Posterior cingulate gyrus (tissue), 11 donors: ENCODE measurements at places on chromosomes 7 and 10.

DNA sequence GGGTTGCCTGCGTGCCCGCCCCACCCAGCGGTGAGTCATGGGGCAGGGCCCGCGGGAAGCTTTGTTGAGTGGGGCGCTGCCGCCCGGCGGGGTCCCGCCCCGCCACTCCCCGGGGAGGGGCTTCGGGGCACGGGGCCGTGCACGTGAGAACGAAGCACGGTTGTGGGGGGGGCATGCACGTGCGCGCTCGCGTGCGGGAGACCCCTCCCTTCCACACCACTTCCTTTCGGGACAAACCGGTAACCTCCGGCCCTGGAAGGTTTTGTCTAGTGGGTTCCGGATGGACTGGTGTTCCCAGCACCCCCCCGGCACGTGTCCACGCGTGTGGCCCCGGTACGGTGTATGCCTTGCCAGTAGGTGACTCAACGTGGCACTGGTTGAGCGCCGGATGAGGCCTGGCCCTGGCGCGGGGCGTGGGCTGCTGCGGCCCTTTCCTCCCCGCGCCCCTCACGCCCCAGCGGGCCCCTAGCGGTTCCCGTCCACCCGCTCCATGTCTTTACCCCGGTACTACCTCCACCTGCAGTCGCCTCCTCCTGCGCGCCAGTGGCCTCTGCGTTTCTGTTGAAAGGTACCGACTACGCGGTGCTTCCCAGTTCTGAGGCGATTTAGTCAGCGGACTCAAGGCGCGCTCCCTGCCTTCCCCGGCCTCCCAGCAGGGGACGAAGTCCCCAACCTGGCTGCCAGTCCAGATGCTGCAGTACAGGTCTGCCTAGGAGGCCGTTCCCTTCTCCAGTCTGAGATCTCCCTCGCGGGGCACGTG, 3.1 kb downstream of the ADIRF start:
- DNase-seq: peak; percentile 39

GRCh38 chr7:45328403-45328981, 170.9 kb downstream of the RAMP3 start:
- DNase-seq: no peak

DNA sequence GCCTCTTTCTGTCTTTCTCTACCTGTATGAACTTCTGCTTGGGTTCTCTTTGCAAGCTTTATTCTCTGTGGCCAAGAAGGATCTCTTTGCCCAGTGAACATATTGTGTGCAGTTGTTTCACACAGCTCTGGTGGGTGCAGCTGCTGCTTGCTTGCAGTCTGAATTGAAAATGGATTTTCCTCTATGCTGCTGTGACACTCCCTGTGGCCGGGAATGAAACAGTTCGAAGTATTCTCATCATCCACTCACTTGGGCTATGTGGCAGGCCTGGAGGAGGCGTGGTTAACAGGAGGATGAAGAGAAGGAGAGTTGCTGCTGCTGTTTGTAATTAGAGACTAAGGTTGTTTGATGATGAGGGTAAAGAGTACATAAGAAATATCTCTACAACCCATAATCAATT, 28.4 kb upstream of the ITGA8 start:
- no peak for DNase-seq

- DNase-seq: no peak
These were observed 127.0 kb downstream of the ANK3 start for GRCh38 chr10:60262647-60263126.

GRCh38 chr10:44910602-44911001, 535 bp upstream of the TMEM72 start:
- DNase-seq: no peak

DNA sequence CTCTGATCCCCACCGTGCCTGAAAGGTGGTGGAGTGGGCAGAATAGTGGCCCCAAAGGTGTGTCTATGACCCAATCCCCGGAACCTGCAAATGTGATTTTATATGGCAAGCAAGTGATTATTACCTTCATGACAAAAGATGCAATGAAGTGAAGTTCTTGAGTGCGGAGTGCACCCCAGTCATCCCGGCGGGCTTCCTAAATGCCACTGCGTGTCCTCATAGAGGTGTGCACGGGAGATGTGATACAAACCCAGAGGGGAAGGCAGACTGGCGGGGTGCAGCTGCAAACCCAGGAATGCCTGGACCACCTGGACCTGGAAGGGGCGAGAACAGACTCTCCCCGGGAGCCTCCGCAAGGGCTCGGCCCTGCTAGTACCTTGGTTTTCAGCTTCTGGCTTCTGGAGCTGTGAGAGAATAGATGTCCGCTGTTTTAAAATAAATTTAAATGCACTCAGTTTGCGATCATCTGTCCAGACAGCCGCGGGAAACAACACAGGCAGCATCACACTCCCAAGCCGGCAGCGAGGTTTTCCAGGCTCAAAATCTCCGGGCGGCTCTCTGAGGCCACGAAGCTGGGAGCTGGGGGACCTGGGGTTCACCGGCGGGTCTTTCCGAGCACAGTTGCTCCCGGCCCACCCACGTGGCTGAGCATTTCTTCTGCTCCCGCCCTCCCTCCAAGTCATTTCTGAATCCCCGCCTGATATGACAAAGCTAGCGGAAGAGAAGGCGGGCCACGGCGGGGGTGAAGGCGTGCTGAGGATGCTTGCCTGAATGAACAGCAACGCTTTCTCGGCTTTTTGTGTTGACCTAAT, 50.4 kb upstream of the EBF3 start:
- no peak for DNase-seq

GRCh38 chr7:148609045-148609725, 18.6 kb downstream of the C7orf33 start:
- no peak for DNase-seq

GRCh38 chr7:127655720-127656119, 3.7 kb downstream of the SND1 start:
- no peak for DNase-seq

GRCh38 chr7:144494355-144494754, 90.9 kb upstream of the NOBOX start:
- no peak for DNase-seq

- DNase-seq: no peak
These were observed 3.2 kb downstream of the TRPV6 start for GRCh38 chr7:142882338-142882678.

- no peak for DNase-seq
These were observed 278.6 kb upstream of the HABP2 start for GRCh38 chr10:113274176-113274829.

DNA sequence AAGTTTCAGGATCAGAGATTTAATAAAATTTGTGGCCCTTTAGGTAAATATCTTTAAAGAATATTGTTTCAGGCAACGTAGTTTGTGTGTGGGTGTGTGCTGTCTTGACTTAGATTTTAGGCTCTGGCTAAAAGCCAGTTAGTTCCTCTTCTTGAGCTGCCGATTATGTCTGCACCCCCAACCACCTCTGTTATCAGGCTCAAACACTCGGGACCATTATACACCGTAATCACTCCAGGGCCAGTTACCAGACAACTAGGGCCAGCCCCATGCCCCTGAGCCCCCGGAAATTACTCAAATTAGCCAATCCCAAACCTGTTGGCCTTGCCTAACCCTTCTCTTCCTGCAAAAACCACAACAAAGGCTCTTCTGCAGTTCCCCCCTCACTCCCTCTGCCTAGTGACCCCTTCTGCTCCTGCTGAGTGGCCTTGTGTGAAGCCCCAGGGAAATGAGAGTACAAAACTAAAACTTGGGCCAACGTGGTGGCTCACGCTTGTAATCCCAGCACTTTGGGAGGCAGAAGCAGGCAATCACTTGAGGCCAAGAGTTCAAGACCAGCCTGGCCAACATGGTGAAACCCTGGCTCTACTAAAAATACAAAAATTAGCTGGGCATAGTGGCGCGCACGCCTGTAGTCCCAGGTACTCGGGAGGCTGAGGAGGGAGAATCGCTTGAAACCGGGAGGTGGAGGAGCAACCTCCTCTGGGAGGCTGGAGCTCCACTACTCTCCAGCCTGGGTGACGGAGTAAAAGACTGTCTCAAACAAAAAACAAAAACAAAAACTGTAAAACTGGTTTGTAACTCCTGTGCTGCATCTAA, 9.2 kb upstream of the HNRNPF start:
- DNase-seq: no peak

DNA sequence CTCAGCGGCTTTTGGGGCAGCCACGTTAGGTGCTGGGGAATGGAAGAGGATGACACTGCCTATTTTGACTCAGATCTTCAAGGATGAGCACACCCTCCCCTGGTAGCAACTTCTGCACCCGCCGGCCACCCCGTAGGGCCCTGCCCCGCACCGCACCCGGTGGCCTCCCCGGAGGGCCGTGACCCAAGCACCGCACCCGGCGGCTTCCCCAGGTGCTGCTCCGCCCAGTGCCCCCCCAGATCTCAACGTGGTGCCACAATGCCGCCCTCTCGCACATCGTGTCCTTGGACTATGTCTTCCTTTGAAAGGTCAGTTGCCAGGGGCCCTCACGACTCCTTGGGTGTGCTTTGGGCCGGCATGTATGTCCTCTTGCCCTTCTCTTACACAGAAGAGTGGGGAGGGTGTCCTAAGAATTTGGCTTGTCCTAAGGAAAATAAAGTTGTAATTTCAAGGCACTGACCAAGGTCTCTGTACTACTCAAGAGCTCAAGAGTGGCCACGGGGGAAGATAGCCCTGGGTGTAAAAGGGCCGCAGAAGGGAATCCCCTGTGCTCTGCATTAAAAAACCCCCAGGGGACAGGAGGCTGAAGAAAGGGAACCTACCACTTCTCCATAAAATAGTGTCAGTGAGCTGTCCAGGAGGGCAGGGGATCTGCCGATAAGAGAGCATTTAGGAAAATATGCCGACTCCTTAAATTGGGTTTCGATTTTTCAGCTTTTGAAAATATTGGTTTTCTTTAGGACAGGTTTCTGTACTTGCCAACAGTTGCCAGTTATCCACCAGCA, 1.6 kb upstream of the LANCL2 start:
- no peak for DNase-seq

- no peak for DNase-seq
These were observed 53.3 kb upstream of the PPIF start for GRCh38 chr10:79293841-79294581.

- no peak for DNase-seq
These were observed 50.2 kb downstream of the ABI1 start for GRCh38 chr10:26810435-26811026.
